ENCODE measurements at places on chromosomes 4 and X. TPM values are rescaled to one million over a fixed set of nuclear protein-coding genes. Genes with fewer than 3 reads are reported as not detected.

RRAGB gene
- 67.5 TPM for total RNA-seq

PRR27 gene
- not detected for total RNA-seq

ADGRL3 gene
- total RNA-seq: 1.1 TPM

HDAC6 gene
- 57.1 TPM for total RNA-seq

ABLIM2 gene
- total RNA-seq: 0.99 TPM

PLP1 gene
- total RNA-seq: not detected

PDLIM3 gene
- total RNA-seq: 11.4 TPM

F8A2 gene
- total RNA-seq: not detected

WDR17 gene
- 0.05 TPM for total RNA-seq

ARMCX1 gene
- 17.8 TPM for total RNA-seq

USP51 gene
- total RNA-seq: 0.92 TPM

SSX2 gene
- not detected for total RNA-seq

NAP1L2 gene
- 0.41 TPM for total RNA-seq

NFXL1 gene
- 9.9 TPM for total RNA-seq

TMSB15B gene
- total RNA-seq: 10.2 TPM

SPANXN3 gene
- total RNA-seq: not detected

NMU gene
- total RNA-seq: 1.7 TPM

ADRA2C gene
- total RNA-seq: 0.93 TPM

C4orf50 gene
- total RNA-seq: not detected

WAS gene
- total RNA-seq: 0.39 TPM

KCND1 gene
- total RNA-seq: 0.78 TPM

PRR32 gene
- total RNA-seq: not detected

CRMP1 gene
- 23.8 TPM for total RNA-seq

TCEAL6 gene
- total RNA-seq: not detected

F8 gene
- total RNA-seq: 1.8 TPM

SORBS2 gene
- total RNA-seq: 175 TPM

SPARCL1 gene
- total RNA-seq: not detected

CDKL2 gene
- 2.1 TPM for total RNA-seq

SPANXA1 gene
- not detected for total RNA-seq

CWH43 gene
- not detected for total RNA-seq

GBA3 gene
- not detected for total RNA-seq
